ENCODE measurements at places on chromosomes 11 and 22. TPM values are rescaled to one million over a fixed set of nuclear protein-coding genes. Genes with fewer than 3 reads are reported as not detected.

- DNase-seq = no peak
Observed at GRCh38 chr11:111331711-111332479, 33.5 kb downstream of the POU2AF3 start.

The STIM1 gene
- total RNA-seq = 71.6 TPM

DNA sequence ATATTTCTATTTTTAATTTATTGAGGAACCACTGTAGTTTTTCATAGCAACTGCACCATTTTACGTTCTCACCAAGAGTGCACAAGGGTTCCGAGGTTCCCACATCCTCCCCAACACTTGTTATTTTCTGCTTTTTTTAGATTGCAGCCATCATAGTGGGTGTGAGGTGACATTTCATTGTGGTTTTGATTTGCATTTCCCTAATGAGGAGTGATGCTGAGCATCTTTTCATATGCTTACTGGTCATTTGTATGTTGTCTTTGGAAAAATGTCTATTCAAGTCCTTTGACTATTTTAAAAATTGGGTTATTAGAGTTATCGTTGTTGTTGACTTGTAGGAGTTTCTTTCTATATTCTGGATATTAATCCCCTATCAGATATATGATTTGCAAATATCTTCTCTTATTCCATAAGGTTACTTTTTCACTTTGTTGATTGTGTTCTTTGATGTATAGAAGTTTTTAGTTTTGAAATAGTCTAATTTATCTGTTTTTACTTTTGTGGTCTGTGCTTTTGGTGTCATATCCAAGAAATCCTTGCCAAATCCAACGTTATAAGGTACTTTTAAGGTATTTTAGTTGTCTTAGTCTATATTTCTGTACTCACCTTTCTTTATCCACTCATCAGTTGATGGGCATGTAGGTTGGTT lies 9.0 kb downstream of the NEAT1 start:
- no peak for DNase-seq

DNA sequence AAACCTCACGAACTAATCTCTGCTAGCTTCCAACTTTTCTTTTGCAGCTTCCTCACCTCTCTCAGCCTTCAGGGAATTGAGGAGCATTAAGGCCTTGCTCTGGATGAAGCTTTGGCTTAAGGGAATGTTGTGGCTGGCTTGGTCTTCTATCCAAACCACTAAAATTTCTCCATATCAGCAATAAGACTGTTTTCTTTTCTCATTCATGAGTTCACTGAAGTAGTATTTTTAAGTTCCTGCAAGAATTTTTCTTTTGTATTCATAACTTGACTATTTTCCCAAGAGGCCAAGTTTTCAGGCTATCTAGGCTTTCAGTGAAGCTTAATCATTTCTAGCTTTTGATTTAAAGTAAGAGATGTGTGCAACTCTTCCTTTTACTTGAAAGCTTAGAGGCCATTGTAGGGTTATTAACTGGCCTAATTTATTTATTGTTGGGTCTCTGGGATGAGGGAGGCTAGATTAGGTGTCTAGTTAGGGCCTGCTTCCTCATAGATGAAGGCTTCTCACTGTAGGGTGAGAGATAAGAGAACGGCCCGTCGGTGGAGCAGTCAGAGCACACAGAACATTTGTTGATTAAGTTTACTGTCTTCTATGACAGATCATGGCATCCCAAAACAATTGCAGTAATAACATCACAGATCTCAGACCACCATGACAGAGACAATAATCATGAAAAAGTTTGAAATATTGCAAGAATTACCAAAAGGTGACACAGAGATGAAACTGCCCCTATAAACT lies 33.2 kb downstream of the CSF2RB start:
- DNase-seq = no peak

The CDC45 gene
- 1.7 TPM for total RNA-seq

DNA sequence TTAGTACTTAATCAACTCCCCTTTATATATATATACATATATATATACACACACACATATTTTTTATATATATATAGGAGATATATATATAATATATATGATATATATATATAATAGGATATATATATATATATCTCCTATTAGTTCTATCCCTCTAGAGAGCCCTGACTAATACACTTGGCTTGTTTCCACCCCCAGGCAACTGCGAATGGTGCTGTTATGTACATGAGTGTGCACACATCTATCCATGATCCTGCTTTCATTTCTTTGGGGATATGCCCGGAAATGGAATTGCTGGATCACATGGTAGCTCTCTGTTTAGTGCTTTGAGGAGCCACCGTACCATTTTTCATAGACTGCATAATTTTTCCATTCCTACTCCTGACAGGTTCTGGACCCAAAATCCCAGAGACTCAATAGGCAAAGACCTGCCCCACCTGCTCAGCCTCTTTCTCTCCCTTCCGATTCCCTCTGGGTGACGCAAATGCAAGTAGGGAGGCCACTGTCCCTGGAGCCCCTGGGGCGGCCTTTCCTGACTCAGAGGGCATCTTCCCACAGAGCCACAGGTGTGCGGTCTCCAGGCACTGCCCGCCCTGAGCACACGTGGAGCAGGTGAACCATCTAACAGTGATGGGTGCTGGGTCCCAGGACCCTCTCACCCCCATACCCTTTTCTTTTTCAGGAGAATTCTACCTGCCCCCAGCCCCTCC lies 12.0 kb downstream of the FGF3 start:
- no peak for DNase-seq

GRCh38 chr11:28981381-28981780 lies 873.2 kb downstream of the METTL15 start:
- DNase-seq = no peak

The RFPL1 gene
- 0.35 TPM for total RNA-seq

DNA sequence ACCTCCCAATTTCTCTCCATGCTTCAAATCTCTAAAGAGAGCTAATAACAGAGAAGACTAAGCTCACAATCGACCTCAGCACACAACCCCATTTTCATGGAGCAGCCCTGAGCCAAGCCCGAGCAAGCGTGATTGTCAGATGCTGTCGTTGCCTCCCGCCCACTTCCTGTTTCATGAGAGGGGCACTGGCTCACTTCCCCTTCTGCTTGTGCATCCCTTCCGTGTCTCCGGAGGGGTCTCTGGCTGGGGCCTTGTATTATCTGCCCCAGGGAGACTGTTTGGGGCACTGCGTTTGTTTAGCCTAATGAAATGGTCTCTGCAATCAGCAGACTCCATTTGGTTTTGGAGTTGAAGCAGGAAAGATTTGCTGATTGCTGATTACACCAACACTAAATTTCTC lies 181.3 kb upstream of the SEZ6L start:
- no peak for DNase-seq

The TRPC6 gene
- 5.7 TPM for total RNA-seq

GRCh38 chr11:26700574-26701235 lies 21.2 kb downstream of the SLC5A12 start:
- no peak for DNase-seq

The GGT1 gene
- total RNA-seq = 13.4 TPM

The SAA2 gene
- 0.47 TPM for total RNA-seq

- no peak for DNase-seq
Observed at GRCh38 chr22:30170129-30170528, 76.4 kb downstream of the LIF start.

GRCh38 chr11:93645938-93646337 lies 15.5 kb upstream of the CEP295 start:
- DNase-seq = no peak

Data from dorsolateral prefrontal cortex (tissue), 122 donors.